ENCODE measurements at places on chromosomes 16 and 17.

DNA sequence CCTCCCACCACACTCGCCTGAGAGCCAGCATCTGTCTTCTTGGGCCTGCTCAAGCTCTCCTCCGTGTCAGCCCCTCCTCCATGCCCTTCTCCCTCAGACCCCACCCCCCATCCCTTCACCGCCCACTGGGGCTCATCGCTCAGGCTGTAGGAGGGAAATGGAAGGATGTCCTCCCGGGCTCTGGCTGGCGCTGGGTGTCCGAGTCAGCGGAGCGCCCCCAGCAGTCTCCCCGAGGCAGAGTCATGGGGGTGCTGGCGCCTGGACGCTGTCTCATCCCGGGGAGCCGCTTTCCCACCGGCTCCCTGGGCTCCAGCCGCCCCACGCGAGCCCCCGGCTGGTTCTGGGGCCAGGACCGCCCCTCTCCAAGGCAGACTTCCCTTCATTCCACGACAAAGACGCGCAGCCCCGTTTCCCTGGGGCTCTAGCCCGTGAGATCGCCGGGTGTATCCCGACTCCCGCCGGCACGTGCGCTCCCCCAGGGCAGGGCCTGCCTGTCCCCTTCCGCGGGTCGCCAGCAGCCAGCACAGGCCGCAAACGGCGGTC, 428 bp upstream of the ANTKMT start:
- peak; percentile 57 for DNase-seq

DNA sequence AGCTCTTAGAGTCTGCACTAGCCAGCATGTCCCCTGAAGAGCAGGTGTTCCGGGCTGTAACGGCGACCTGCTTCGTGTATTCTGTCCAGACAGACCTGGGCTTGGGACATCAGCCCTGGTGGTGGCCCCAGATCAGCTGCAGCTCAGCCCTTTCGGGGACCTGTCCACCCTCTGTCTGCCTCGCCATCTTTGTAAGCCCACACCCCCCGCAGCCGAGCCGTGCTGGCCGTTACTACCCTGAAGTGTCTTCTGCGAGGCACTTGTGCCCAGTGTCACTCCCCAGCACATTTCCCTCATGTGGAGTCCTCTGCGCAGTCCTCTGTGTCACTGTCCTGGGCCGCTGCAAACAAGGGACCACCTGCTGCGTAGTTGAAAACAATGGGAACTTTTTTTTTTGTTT, 10.4 kb downstream of the CARD14 start:
- no peak for DNase-seq

GRCh38 chr16:3532741-3533140, 31.9 kb downstream of the CLUAP1 start:
- DNase-seq, result no peak

- no peak for DNase-seq
Measured at GRCh38 chr17:50280801-50281441, 6.7 kb downstream of the TMEM92 start.

GRCh38 chr17:81401723-81402529, 6.7 kb downstream of the BAHCC1 start:
- peak; percentile 71 for DNase-seq

DNA sequence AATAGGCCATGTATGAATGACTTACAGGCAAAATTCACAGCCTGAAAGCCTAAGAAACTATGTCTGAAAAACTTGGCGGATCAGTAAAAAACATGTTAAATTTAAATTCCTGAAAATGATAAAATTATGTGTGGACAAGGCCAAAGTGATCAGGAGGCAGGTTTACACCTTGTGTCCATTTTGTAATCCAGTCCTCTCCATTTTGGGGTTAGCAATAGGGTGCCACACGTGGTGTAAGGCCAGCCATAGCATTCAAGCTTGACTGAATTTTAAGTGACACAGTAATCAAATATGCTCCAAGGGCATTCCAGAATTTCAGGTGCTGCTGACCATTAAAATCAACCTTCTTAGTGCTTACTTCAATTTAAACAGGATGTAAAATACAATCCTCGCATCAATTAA, 2.7 kb downstream of the RNF43 start:
- no peak for DNase-seq

- no peak for DNase-seq
Measured at GRCh38 chr17:67801626-67802175, 23.6 kb upstream of the BPTF start.

DNA sequence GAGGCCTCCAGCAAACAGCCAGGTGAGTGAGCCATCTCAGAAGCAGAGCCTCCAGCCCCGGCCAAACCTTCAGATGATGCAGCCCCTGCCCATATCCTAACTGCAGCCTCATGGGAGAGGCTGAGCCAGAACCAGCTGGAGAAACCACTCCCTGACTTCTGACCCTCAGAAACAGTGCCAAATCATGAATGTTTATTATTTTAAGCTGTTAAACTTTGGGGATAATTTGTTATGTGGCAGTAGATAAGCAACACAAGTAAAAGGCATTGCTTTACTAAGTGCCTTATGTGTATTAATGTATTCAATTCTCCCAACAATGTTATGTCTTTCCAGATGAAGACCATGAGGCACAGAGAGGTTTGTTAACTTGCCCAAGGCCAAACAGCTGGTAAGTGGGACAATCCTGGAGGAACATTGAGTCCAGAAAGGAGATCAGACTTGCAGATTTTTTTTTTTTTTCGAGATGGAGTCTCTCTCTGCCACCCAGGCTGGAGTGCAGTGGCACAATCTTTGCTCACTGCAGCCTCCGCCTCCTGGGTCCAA, 59.6 kb downstream of the SOCS1 start:
- peak; percentile 30 for DNase-seq

DNA sequence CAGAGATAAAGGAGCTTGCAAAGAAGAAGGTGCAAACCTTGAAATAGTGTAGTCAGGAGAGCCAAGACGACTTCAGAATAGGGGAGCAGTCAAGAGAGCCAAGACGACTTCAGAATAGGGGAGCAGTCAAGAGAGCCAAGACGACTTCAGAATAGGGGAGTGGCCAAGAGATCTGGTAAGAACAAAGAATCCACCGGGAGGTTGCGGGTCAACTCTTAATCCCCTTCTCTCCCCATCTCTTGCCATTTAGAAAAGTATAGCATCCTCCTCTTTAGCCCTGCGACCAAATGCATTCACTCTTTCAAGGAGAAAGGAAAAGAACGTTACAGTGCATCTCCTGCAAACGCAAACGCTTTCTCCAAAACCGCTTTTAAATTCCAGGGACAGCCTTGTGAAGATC, 713 bp downstream of the KNOP1 start:
- peak; percentile 28 for DNase-seq

GRCh38 chr16:67884684-67885083, at the start of gene NRN1L:
Gene NRN1L (plus strand): TSS chr16:67884885. CDS start chr16:67884904, 19 bp downstream.
- DNase-seq, result peak; percentile 88

All from HCEC 1CT (cell line).